ENCODE measurements at places on chromosomes 2 and 18.

- DNase-seq = no peak
These were observed 57.9 kb upstream of the FRZB start for GRCh38 chr2:182924306-182924705.

DNA sequence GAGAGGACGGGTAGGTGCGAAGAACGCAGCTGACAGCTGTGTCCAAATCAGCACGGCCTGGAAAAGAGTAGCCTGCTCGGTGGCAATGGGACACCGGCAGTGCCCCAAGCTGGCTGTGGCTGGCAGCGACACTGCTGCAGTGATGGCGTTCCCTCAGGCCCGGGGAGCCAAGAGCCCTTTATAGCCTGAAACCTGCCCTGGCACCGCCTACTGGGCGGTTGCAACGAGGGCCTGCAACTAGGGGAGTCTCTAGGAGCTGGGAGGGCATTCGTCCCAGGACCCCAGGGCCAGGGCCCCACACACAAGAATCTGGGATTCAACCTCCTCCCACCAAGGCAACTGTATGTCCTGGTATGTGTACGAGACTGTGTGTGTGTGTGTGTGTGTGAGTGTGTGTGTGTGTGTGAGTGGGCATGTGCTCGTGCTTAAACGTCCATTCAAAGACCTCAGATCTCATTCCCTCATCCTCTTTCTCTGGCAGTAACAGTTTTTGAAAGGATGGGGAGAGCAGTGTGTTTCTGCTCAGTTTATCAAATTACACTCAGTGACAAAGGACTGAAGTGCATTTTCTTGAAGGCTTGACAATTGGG, 6.8 kb upstream of the CYP26B1 start:
- no peak for DNase-seq

- DNase-seq = no peak
These were observed 76.2 kb downstream of the CYRIA start for GRCh38 chr2:16589465-16589864.

DNA sequence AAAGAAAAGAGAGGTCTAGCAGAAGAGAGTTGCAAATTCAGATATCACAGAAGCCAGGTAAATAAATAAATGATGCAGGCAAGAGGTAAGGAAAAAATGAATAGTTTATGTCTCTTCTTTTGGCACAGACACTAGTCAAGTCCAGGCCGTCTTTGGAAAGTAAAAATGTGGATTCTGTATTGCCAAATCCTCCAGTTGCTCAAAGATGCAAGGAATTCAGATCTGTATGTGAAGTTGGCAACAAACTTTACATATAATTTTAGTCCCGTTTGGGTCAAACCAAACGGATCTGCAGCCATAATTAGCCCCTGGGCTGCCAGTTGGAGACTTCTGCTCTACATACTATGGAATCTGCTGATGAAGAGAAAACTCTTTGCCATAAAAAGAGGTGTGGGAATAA, 200.5 kb upstream of the RND3 start:
- DNase-seq = no peak

DNA sequence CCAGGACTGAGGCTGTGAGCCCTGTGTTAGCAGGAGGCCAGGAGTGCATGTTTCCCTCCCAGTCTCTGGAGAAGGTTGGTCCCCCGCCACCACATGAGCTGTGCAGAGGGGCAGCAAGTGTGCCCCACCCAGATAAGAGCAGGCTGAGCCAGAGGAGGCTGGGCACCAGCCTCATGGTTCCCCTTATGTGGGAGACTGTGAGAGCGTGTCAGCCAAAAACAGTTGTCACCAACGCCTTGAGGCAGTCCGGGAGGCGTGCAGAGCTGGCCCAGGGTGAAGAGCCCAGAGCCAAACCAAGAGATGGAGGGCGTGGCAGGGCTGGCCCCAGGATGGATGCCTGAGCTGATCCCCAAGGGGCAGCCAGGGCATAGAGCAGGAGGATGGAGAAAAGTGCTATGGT, 128.7 kb upstream of the GLI2 start:
- DNase-seq = no peak

GRCh38 chr18:33578518-33579348, 714 bp downstream of the ASXL3 start:
- DNase-seq = no peak

- DNase-seq = no peak
These were observed 144.6 kb upstream of the EPHA4 start for GRCh38 chr2:221716426-221717303.

DNA sequence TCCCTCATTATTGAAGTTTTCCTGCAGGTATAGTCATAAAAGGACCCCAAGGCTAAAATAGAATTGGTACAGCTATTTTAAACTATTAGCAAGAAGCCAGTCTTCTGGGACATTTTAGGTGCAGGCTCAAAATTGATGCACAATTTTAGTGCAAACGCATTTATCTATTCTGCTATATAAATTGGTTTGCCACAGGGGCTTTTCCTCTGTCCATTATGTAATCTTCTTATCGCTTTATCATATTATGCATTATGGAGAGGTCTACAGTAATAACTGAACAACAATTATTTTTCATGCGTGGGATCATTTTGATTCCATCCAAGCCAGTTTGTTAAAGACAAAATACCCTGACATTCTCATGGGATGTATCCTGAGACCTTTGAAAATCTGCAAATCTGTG, 54.6 kb downstream of the RBM43 start:
- DNase-seq = no peak

DNA sequence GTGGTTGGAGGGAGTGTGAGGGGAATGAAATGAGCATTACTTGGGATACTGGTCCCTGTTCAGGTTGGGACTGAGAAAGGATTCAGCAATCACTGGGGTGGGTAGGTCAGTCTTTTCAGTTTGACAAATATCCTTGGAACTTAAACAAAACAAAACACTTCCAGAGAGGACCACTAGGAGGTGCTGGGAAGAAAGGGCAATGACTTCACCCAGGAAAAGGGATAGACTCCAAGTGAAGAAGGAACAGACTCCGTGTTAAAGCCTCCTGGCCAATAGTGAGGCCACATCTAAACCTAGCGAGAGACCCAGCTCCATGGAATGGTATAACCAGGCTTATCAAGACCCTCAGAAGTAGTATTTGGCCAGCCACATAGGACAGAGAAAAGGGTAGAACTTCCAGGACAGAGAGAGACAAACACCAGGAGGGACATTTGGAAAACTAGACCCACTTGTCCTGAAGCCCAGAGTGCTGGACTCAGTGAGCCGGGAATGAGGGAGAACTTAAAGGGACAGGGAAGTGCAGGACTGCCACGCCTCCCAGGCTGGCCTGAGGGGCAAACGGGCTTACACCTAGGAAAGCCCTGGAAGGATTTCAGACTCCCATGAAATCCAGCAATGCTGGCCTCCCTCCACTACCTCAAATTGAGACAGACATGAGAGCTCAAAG, 19.6 kb upstream of the KCNG3 start:
- DNase-seq = peak; percentile 18

DNA sequence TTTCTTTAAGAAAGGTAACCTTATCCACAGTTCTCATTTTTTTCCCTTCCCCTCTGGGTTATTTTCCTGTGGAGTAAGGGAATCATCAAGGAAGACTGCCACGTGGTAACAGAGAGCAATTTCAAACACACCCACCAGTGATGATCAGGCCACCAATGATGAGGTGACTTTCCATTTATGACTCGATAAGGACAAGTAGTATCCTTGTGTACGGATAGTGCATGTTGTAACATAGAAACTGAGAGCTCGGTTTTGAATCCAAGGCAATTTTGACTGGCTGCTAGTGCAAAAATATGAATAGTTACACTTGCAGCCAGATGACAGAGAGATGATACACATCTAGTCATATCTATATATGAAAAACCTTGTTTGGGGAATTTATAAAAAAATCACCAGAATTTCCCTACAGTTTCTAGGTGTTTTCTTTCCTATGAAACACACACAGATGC, 143.6 kb upstream of the TCF4 start:
- DNase-seq = no peak

DNA sequence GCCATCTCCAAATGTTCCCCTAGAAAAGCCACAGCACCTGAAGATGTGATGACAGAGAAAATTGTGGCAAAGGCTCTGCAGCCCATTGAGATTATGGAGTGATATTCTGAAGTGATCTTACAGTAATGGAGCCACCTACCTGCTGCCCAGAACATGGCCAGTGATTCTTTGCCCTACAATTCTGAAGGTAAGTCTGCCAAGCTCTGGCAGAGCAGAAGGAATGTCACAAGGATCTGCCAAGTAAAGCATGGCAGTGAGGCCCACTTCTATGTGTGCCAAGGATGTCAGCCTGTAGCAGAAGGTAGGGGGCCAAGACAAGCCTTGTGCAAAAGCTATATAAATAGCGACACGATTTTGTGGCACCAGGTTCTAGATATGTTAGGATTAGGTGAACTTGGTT, 155.1 kb downstream of the RND3 start:
- DNase-seq = no peak

GRCh38 chr18:10530852-10531251, 5.0 kb downstream of the NAPG start:
- no peak for DNase-seq
